Thyroid gland (tissue), 4 donors: ENCODE measurements at places on chromosomes 12 and 14.
A peak's percentile ranks its signal among the peaks of the same experiment; 100 is the strongest.

DNA sequence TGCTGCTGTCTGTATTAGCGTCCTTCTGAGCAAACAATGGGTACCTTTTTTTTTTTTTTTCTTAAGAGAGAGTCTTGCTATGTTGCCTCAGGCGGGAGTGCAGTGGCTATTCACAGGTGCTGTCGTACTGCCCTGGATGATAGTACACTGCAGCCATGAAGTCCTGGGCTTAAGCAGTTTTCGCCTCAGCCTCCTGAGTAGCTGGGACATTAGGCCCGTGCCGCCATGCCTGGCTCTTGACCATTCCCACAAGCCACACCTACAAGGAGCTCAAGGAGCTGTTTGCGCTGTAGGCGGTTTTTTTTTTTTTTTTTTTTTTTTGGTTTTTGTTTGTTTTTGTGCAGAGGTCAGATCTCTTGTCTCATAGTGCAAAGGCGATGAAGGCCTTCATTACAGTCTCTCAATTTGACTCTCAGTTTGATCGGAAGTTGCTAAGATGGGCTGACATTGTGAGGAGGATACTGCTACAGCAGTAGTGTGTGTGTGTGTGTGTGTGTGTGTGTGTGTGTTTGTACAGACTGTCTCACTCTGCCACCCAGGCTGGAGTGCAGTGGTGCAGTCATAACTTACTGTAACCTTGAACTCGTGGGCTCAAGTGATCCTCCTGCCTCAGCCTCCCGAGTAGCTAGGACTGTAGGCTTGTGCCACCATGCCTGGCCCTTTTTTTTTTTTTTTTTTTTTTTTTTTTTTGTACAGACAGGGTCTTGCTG lies 34.2 kb downstream of the TRAF3 start:
- no peak for DNase-seq

DNA sequence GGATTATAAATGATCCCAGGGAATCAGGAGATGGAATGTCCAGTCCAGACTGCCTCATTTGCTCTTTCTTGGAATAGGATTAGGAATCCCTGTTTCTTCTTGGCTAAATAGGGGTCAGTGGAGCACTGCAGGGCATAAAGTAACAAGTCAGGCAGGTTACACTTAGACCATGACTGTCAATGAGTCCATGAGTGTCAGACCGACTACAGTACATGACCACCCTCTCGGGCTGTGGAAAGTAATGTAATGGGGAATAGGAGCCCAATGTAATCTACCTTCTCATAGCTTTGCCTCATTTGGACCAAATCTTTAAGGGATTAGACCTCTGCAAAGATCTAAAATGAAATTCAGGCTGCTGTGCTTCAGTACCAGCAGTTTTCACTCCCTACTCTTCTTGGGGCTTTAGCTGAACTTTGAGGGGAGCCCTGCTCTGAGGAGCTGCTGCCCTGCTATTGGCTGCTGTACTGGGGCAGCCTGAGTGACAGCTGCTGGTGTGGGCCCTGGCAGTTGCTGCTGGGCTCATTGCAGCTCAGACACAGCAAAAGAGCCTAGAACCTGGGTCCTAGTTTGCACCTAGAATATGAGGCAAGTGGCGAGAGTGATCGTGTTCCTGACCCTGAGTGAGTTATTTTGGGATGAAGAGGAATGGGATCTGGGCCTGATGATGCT lies 62.2 kb upstream of the OR4E1 start:
- DNase-seq: no peak

- DNase-seq: peak; percentile 63
Observed at GRCh38 chr14:103846543-103847450, 578 bp downstream of the PPP1R13B start.

DNA sequence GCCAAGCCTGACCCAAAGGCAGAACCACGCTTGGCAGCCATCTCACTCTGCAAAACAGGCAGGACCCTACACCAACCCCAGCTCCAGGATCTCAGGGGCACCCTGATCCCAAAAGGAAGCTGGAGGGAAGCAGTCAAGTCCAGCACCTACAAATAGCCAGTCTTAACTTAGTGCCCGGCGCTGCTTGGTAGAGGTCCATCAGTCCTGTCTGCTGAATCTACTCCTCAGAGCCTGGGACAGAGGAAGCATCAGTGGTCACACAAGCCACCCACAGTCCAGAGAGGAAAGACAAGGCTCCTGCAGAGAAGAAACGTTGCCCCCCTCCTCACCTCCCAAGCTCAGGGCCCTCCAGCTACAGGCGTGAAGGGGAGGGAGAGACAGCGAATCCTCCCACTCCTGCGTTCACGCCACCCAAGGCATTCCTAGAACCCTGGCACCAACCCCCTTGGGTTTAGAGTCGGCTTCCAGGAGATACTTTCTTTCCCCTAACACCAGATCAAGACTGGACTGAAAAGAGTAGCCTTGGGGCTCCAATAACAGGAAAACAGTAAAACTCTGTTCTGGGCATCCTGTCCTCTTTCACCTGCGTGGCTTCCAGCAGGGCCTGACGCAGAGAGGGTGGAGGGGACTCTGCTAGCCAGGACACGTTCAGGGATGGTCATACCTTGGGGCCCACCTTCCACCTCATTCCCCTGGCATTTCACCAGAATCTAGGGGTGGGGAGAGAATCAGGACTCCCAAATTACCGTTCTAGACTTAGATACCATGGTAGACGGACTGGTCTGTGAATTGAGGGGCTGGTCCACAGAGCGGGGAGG lies 1.2 kb downstream of the PXN start:
- peak; percentile 48 for DNase-seq

DNA sequence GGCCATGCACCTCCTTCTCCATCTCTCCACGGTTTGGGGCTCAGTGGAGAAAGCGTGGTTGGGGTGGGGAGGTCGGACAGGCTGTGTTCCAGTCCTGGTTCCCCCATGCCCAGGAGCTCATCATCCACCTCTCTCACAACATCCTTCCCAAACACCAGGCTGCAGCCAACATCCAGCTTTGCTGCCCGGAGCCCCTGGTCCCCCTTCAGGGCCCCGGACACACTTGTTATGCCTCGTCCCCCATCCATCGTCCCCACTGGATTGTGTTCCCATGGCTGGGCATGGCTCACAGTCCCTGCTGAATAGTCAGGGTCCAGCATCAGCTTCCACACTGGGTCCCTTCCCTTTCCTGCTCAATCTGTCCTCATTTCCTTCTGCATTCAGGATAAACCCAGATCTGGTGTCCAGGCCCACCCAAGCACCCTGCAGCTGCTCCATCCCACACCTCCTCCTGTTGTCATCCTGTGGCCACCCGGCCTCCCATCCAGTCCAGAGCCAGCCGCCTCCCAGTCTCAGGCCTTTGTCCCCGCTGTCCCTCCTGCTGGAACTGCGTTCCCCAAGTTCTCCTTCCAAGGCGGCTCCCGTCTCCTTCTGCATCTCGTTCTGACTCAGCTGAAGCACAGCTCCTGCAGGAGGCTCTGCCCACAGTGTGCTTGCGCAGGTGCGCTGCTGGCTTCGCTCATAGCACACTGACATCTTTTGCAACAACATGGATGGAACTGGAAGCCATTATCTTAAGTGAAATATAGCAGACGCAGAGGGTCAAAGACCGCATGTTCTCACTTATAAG lies 211.4 kb upstream of the RTL1 start:
- DNase-seq: no peak

DNA sequence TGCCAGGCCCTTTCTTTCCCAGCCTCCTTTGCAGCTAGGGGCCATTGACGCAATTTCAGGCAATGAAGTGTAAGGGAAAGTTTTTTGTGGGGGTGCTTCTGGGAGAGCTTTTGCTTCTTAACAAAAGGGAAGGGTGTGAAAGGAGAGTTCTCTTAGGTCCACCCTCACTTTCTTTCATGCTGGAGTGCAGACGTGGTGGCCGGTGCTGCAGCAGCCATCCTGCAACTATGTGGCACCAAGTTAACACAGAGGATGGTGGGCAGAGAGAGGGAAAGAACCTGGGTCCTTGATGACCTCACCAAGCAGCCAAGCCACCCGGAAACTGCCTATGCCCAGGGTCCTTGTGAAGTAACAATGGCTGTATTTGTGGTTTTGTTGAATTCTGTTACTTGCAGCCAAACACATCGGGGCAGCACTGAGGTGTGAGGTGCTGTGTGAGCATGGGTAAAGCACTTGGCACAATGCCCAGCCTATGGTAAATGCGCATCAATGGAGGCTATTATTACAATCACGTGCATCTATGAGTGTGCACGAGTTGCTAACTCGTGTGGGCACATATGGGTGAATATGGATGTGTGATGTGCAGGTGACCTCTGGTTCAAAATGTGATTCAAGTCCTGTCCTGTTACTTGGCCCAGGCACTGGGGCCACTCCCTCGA lies 122.6 kb downstream of the CALM1 start:
- peak; percentile 3 for DNase-seq

GRCh38 chr12:46948936-46949545 lies 123.2 kb upstream of the SLC38A4 start:
- no peak for DNase-seq

DNA sequence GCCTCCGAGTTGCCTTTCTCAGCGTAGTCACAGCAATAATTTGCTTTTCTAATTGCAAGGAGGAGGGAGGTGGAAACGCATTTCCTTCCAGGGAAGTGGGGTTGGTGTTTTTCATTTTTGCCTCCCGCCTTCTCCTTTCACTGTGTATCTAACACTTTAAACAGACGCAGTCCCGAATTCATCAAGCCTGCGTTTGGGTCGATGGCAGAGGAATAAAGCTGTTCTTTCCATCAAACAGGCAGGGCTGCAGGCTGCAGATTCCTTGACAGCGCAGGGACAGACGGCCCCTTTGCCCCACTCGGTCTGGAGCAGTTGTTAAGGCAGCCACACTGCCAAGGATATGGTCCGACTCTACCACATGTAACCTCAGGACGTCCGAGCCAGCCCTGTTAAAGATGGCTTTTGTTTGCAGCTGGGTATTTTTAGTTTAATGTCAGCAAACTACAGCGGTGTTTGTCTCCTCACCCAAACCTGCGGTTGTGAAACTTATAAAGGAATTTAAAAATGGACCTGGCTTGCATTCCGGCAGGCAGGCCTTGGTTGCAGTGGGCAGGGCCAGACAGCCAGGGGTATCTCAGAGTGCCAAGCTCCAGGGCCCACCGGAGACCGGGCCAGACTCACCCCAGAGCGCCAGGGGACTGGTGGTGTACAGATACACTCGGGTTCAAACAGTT lies 2.1 kb downstream of the CHST11 start:
- DNase-seq: no peak

DNA sequence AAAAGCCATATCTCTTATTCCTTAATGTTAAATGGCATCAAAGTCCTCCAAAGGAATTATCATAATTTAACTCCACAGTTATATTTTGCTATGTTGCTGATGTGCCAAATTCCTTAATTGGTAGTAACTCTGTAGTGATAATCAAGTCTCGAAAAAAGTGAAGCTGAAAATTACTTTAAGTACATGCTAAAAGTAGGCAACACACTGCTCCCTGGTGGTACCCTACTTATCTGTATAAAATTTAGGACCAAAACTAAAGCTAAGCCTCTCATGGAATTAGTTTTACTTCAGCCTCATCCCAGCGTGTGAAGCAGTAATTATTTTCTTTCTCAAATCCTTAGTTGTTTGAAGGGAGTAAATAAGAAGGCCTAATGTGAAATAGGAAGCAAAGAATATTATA lies 132.8 kb downstream of the TTLL5 start:
- no peak for DNase-seq

- no peak for DNase-seq
Observed at GRCh38 chr14:28770630-28771029, 4.0 kb downstream of the FOXG1 start.

DNA sequence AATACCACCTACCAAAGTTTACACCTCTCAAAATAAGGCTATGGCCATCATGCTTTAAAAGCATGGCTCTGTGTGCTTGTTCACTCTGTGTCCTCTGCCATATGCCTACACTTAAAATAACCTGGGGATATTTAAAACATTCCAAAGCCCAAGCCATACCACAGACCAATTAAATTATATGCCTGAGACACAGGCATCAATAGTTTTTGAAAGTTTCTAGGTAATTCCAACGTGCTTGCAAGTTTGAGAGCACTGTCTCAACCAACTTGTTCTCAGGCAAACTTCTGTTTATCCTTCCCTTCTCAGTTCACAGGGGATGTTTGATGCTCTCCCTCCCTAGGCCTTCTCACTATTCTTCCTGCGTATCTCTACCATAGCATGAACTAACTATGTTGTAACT lies 3.4 kb upstream of the FRMD6 start:
- no peak for DNase-seq

DNA sequence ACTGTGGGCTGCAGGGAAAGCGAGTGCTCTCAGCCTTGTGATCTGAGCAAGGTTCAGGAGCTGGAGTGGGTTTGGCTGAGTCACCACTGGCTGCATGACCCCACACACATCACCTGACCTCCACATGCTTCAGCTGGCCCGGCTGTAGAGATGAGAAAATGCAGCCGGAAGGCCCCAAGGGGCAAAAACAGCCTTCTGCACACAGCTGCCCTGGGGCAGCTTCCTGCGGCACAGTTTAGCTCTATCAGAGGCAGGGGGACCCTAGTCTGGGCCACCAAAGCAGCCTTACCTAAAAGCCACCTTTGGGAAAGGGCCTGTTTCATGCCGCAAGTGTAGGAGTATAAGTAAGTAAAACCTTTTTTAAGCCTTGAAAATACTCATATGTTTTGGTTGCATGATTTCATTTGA lies 123.3 kb downstream of the SSPN start:
- DNase-seq: peak; percentile 34

GRCh38 chr12:30095511-30095910 lies 311.8 kb upstream of the TMTC1 start:
- DNase-seq: no peak

GRCh38 chr12:82910246-82910893 lies 223.7 kb downstream of the TMTC2 start:
- no peak for DNase-seq

DNA sequence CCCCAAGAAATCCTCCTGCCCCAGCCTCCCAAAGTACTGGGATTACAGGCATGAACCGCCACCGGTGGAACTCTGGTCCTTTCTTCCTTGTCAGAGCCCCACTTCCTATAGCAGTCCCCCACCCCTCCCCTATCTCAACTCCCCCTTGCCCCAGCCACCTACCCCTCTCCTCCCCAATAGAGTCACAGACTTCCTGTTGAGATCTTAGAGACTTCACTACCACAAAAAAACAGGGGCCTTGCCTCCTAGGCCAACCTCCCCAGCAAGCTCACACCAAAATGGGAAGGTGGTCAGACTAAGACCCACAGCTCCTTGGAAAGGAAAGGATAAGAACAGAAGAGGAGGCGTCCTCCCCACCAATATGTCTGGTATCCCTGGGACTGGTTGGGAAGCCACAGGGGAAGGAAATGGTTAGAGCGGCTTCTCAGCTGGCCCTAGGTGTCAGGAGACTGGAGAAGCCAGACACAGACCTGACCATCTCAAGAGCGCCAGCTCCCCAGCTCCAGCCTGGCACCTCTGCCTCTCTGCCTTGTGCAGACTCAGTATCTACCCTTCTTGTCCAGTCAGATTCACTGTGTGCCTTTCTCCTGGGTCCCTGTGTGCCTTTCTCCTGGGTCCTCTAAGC lies 8.5 kb downstream of the ITGB7 start:
- no peak for DNase-seq

DNA sequence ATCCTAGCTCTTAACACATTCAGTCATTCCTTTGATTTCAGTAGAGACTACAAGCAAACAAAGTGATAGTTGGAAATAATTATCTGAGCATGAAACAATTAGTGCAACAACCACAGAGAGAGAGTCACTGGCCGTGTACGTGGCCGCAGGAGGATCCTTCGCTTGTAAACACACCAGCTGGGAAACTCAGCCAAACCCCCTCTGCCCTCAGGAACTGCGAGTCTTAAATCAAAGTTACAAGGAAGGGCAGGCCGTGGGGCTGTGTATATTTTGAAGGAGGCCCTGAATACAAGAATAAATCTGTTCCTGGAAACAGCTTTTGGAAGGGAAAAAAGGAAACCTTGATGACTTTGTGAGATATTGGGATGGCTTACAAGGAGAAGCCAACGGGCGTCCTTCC lies 164.5 kb downstream of the ANO2 start:
- DNase-seq: no peak
